Amygdala (tissue), 56 donors: ENCODE measurements at places on chromosomes 1 and 21.

- no peak for DNase-seq
These were observed 683.0 kb downstream of the MATN1 start for GRCh38 chr1:30040081-30041019.

- no peak for DNase-seq
These were observed 1.3 kb downstream of the ST6GALNAC3 start for GRCh38 chr1:76075877-76076276.

GRCh38 chr1:212161231-212161781 is 123.9 kb upstream of the PPP2R5A start:
- no peak for DNase-seq

DNA sequence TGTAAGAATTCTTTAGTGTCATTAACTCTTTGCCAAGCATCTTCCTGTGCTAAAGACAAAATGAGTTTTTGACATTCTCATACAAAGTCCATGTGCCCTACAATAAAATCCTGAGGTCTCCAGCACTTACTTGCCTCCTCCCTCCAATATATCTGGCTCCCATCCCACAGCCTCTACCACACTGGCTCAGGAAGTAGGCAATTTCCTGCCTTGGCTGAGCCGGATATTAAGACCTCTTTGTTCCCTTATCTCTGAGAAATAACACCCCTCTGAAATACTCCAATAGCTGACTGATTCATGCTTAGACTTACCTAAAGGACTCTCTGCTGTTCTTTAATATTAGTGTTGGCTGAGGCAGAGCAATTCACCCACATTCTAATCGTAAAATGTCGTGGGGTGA is 37.6 kb upstream of the GORAB start:
- DNase-seq = no peak

DNA sequence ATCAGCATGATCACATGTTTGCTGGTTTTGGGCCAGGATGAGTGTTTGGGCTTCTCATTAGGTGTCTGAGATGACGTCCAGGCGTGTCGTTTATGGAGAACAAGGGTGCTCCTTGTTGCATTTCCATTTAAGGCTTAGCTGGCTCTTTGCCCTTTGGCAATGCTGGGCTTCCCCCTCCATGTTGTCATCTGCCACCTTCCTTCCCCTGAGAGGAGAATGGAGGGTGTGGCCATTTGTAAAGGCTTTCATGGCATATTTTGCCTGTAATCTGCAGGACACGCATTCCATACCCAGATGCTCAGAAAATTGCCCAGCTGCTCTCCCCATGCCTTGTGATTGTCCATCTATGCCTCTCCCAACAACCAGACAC is 27.7 kb downstream of the PKP1 start:
- no peak for DNase-seq
